ENCODE measurements at places on chromosomes 6 and 20.

DNA sequence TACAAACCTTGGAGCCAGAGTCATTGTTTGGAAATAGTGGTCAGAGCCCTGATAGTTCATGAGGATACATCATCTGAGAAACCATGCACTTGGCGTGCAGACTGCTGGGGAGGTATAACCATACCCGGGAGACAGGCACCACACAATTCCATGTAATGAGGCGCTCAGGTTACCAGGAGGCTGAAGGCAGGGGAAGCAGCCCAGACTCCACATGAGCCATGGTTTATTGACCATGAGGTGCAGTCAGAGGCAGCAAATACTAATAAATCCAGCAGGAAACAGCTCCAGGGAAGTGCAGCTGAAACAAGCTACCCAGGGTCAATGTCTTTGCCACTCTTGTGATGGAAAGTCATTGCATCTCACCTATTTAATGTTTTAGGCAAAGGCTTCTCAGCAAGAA, 156.0 kb downstream of the TBC1D7 start:
- no peak for DNase-seq

DNA sequence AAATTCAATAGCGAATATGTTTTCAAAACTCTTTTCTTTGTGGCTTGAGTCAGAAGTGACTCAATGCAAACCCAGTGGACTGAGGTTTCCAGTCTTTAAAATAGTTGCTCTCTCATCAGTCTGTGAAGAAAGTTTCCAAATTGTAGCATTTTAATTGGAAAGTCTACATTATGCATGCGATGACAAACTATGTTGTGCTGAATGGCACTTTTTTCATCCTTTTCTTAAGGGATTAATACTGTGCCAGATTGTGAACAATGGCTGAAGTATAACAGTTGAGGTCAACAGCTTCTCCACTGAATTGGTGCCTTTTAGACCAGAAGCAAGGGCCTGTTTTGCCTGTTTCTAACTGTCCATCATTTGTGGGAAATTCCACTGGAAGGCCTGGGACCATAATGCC, 377.1 kb downstream of the BTBD9 start:
- no peak for DNase-seq

DNA sequence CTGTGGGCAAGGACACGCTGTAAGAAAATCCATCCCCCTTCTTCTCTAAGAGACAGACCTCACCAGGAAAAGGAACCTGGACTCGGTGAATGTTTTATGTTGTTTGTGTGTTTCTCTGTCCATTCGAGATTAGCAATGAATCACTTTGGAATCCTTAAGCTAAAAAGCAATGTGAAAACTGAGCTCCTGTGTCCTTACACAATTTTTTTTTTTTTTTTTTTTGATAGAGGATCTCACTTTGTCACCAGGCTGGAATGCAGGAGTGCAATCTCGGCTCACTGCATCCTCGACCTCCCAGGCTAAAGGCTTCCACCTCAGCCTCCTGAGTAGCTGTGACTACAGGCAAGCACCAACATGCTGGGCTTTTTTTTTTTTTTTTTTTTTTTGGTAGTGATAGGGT, 32.1 kb downstream of the BFSP1 start:
- no peak for DNase-seq

- no peak for DNase-seq
These were observed 32.5 kb downstream of the KIAA0319 start for GRCh38 chr6:24613361-24614042.

- DNase-seq = no peak
These were observed 395.0 kb downstream of the CDKAL1 start for GRCh38 chr6:20929283-20929682.

- no peak for DNase-seq
These were observed 52.3 kb upstream of the IFNGR1 start for GRCh38 chr6:137271245-137272183.

GRCh38 chr20:52039790-52040189, 151.8 kb downstream of the ZFP64 start:
- no peak for DNase-seq

GRCh38 chr6:165937564-165938358, 229.9 kb downstream of the TBXT start:
- no peak for DNase-seq

GRCh38 chr6:150452428-150453243, 83.8 kb downstream of the IYD start:
- no peak for DNase-seq
